A673 (cell line): ENCODE measurements at places on chromosomes 7 and 10. TPM values are rescaled to one million over a fixed set of nuclear protein-coding genes. Genes with fewer than 3 reads are reported as not detected.

Gene PRR15
- total RNA-seq = 0.17 TPM in 1 of 2 replicates, not detected in the other

- DNase-seq = peak; percentile 63
These were observed 14.7 kb downstream of the PWWP2B start for GRCh38 chr10:132411561-132412253.

Gene CAMK2B
- total RNA-seq = 0.13 and 0.42 TPM in 2 replicates

Gene FAM180A
- total RNA-seq = not detected in 2 replicates

Gene ACTL6B
- 0.31 TPM in 1 of 2 replicates, not detected in the other for total RNA-seq
